ENCODE measurements at places on chromosomes 2 and 18.
A peak's percentile ranks its signal among the peaks of the same experiment; 100 is the strongest.

- no peak for DNase-seq
These were observed 30.4 kb downstream of the CYTIP start for GRCh38 chr2:157413326-157414035.

DNA sequence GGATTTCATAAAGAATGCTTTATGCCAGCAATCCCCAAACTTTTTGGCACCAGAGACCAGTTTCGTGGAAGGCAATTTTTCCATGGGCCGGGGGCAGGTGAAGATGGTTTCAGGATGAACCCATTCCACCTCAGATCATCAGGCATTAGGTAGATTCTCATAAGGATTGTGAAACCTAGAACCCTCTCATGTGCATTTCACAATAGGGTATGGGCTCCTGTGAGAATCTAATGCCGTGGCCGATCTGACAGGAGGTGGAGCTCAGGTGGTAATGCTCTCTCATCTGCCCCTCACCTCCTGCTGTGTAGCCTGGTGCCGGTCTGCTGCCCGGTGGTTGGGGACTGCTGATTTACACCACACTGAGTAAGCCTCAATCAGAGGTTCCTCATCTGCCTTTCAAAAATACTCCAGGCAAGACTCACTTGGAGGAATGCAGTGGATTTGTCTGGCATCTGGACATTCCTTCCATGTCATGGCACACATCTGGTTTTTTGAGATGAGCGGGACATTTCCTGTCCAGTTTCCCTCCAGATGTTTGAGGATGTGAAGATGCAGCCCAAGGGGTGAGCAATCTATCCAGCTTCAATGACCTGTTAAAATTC is 185.8 kb downstream of the VAPA start:
- no peak for DNase-seq

- no peak for DNase-seq
These were observed 8.4 kb upstream of the LIMS2 start for GRCh38 chr2:127683757-127684156.

- DNase-seq: no peak
These were observed 53.5 kb upstream of the RMDN2 start for GRCh38 chr2:37871456-37872191.

GRCh38 chr2:25041307-25041927 is 459 bp upstream of the EFR3B start:
- peak; percentile 49 for DNase-seq

GRCh38 chr18:13491138-13491537 is 235.2 kb downstream of the FAM210A start:
- DNase-seq: no peak

Data from MM.1S (cell line).